ENCODE measurements at places on chromosomes 11 and 22.

GRCh38 chr11:27357250-27357649, 5.8 kb downstream of the CCDC34 start:
- DNase-seq, result no peak

GRCh38 chr22:35334004-35334403, 34.3 kb downstream of the TOM1 start:
- no peak for DNase-seq

GRCh38 chr11:7573558-7574296, 59.9 kb downstream of the PPFIBP2 start:
- DNase-seq, result no peak

GRCh38 chr11:67364783-67365722, 8.3 kb downstream of the CLCF1 start:
- DNase-seq, result no peak

DNA sequence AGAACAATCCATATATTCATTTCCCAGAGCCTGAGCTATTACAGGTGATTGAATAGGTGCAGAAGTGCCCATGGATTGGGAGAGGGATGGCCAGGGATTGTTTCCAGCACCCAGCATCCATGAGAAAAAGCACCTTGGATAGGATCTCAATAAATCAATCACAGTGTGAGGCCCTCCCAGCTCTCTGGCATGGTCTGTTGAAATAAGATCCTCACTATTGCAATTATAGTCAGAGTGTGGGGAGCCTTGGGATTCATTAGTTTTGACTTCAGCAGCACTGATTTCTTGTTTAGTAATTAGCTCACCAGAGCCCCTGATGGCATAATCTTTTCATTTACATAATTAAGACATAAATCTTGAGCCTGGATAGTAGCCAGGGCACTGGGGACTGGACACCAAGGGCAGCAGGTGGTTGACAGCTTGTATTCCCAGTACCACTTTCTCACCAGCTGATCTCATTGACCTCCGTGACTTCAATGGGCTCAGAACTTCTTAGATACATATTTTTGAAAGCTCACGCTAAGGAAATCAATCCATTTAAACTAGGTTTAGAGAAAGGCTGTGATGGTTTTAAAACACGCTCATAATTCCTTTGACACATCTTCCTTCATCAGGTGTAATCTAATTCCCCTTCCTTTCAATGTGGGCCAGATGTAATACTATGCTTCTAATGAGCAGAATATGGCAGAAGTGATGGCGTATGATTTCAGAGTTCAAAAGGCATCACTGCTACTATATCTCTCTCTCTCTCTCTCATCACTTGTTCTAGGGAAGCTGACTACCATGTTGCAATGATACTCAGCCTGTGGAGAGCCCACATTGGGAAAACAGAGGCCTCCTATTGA, 22.1 kb upstream of the DRD2 start:
- no peak for DNase-seq

- DNase-seq, result no peak
These were observed 9.2 kb downstream of the CDPF1 start for GRCh38 chr22:46240907-46241306.

DNA sequence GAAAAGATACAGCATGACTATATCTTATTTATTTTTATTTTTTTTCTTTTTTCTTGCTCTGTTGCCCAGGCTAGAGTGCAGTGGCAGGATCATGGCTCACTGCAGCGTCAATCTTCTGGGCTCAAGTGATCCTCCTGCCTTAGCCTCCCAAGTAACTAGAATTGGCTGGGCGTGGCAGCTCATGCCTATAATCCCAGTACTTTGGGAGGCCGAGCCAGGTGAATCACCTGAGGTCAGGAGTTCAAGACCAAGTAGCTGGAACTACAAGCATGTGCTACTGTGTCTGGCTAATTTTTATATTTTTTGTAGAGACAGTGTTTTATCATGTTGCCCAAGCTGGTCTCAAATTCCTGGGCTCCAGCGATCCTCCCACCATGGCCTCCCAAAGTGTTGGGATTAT, 28.3 kb upstream of the CCDC134 start:
- DNase-seq, result no peak

- no peak for DNase-seq
These were observed 7.6 kb downstream of the MS4A4E start for GRCh38 chr11:60235321-60235720.

DNA sequence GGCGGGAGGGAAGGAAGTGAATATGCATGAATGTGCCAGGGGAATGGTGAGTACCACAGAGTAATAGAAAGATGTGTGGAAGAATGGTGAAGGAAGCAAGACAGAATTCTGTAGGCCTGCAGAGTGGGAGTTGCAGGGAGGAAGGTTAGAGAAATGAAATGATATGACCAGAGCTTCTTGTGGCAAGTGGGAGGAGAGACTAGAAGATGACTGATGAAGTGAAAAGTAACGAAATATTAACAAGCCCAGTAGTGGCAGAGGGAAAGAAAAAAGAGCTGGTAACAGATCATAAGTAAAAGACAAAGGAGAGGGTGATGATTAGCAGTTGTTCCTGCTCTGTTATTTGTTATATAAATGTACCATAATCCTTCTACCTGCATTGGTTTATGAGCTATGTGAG, 1.0 kb upstream of the ALKBH8 start:
- DNase-seq, result no peak

DNA sequence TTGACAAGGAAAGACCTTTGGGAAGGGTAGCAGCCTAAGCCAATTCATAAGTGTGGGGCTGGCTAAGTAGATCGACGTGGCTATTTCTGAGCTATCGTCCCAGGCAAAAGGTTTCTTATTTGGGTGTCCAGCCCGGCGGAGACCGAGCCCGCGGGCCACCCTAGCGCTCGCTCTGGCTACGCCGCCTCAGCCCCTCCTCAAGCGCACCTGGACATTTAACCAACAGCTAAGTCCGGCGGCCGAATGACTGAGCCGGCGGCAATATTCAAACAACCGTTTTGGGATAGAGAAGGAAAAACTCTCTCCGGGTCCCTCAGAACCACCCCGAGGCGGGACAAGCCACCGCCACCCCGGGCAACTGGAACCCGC, 457 bp downstream of the RNF141 start:
- no peak for DNase-seq

- no peak for DNase-seq
These were observed 7.4 kb upstream of the DGKZ start for GRCh38 chr11:46339816-46340215.

- DNase-seq, result no peak
These were observed 87.7 kb upstream of the AKIP1 start for GRCh38 chr11:8823174-8823742.

Measured in GM23248 (cell line).